ENCODE measurements at places on chromosomes 3 and 15.
A peak's percentile ranks its signal among the peaks of the same experiment; 100 is the strongest.

GRCh38 chr3:61613666-61614065 lies 52.3 kb downstream of the PTPRG start:
- DNase-seq: no peak

DNA sequence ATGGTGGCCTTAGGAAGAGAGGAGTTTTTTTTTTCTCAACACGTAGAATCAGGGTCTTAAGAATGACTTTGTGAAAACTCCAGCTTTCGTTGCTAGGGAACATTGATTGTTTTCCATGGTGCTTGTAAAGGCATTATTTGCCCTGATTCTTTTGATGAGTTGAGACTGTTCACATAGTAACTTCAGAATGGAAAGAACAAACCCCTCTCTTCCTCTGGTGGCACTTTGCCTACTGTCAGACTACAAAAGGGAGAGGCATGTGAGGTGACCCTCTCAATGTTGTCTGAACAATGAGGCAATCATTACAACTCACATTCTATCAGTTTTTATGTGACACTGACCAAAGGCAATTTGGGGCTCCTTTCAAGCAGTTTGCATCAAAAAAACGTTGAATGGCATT lies 477.8 kb downstream of the FGF12 start:
- DNase-seq: no peak

DNA sequence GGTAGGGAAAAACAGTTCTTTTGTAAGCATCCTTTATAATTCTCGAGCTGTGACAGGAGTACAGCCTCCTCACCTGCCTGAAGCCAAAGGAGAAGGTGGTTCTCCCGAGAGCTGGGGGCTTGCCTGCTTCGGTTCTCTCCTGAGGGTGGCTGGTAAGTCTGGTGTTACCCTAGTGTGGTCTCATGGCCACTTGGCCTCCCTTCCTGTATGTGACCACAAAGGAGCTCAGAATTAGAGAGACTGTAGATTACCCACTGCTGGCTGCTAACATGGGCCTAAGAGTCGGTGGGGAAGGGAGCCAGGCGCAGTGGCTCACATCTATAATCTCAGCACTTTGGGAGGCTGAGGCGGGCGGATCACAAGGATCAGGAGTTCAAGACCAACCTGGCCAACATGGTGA lies 12.6 kb downstream of the PDHB start:
- no peak for DNase-seq

GRCh38 chr3:48068886-48069285 lies 52.7 kb upstream of the MAP4 start:
- DNase-seq: no peak

- DNase-seq: no peak
Observed at GRCh38 chr3:27049792-27050191, 319.4 kb downstream of the NEK10 start.

DNA sequence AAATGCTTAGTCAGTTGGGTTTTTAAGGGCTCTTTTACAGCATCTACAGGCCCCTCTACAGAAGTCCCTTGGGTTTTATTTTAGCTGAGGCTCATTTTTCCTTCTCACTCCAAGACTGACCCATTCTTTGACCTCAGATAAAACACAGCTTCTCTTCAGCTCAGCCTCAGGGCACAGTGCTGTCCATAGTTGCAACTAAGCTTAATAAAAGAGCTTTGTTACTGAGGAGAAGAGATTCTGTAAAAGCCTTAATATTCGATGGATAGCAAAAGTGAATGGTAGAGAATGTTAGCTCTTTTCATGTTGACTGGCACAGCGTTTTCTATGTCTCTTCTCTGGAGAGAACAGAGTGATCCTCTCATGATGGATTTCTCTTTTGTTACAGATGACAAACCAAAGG lies 277.9 kb downstream of the BBX start:
- DNase-seq: no peak

- no peak for DNase-seq
Observed at GRCh38 chr3:93969997-93970396, 3.7 kb downstream of the PROS1 start.

DNA sequence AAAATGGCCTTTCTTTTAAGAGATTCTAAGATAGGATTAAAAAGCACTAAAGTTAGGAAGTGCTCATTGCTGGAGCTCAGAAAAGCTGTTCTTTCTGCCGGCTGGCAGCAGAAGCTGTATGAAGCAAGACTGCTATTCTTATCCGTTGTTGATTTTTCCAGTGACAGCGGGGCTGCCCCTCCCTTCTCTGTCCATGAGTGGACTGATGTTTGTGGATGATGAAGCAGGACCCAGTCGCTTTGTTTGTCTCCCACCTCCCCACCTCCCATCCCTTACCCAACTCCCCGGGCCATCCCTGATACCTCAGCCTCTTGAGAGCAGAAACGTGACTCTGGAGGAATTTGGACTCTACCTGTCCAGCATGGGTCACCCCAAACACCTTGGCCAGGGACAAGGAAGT lies 10.3 kb upstream of the MUSTN1 start:
- DNase-seq: no peak

DNA sequence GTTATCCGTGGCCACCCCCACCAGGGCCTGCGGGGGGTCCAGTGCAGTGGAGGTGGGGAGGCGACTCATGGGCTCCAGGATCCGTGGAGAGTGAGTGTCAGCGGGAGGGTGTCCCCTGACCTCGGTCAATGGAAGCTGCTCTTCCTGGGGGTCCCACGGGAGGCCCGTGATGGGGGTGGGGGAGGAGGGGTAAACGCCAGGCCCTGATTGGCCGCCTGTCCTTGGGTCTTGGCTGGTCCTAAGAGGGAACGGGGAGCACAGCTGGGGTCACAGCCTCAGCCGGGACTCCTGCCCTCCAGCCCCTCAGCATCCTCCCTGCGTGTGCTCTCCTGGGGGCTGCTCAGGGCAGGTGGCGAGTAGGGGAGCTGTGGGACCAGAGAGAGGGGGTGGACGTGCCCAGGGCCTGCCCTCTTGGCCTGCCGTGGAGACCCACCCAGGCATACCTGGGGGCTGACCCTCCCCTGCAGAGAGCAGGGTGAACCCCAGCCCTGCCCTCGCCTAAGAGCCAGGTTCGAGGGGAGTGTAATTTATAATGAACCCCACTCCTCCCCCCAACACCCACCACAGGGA lies 184.6 kb downstream of the GOLGA6L6 start:
- DNase-seq: peak; percentile 34

- DNase-seq: no peak
Observed at GRCh38 chr15:72168131-72168807, 29.3 kb downstream of the GRAMD2A start.

All from GM13977 (cell line).